CMK (cell line): ENCODE measurements at places on chromosomes 2 and 18.

- no peak for DNase-seq
These were observed 63.3 kb upstream of the WDSUB1 start for GRCh38 chr2:159349674-159350299.

- DNase-seq = no peak
These were observed 174.7 kb downstream of the MTX2 start for GRCh38 chr2:176443946-176444345.

DNA sequence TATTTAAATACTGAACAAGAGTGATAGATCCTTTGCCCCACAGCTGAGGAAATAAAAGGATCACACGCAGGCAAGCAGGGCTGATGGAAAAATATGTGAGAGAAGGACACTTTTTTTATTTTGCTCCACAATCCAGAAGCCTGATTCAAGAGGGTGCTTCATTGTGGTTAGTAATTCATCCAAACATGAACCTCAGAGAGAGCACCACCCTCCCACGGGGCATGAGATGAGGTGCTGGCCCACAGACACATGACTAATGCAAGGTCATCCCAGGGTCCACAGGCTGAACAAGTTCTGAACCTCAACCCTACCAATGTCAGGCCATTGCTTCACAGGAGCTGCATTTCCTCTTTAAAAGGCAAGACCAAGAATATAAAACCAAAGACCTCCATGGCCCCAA is 239.6 kb downstream of the MREG start:
- no peak for DNase-seq

DNA sequence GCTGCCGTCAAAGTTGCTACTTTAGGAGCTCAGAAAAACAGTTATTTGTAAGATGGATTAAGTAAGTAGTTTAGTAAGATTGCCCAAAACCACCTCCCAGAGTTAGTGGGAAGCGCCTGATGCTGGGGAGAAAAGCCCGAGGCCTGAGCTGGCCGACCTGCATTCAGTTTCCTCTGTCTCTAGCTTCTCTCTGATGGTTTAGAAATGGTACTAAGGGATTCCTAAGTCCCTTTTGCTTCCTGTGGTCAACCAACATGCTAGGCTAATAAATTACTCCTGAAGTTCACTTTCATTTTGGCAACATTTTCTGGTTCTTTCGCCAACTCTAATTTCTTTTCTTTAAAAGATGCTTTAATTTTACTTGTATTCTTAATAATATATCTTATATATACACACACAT is 60.1 kb downstream of the ASAP2 start:
- no peak for DNase-seq
